ENCODE measurements at places on chromosomes 16 and 17.

DNA sequence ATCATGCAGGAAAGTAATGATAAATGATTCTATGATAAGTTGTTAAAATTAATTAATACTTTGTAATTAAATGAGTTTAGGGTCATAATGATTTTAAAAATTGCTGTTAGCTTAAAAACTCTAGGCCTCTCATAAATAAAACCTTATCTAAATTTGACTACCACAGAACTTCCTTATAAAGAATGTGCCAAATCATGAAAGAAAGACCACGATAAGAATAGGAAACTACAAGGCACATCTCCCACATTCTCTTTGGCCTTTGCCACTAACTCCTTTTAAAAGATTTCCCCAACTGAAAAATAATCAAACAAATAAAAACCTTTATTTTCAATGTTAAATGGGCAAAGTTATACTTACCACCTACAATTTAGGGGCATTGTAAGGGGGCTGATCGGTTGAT is 164.6 kb upstream of the C17orf78 start:
- no peak for DNase-seq

DNA sequence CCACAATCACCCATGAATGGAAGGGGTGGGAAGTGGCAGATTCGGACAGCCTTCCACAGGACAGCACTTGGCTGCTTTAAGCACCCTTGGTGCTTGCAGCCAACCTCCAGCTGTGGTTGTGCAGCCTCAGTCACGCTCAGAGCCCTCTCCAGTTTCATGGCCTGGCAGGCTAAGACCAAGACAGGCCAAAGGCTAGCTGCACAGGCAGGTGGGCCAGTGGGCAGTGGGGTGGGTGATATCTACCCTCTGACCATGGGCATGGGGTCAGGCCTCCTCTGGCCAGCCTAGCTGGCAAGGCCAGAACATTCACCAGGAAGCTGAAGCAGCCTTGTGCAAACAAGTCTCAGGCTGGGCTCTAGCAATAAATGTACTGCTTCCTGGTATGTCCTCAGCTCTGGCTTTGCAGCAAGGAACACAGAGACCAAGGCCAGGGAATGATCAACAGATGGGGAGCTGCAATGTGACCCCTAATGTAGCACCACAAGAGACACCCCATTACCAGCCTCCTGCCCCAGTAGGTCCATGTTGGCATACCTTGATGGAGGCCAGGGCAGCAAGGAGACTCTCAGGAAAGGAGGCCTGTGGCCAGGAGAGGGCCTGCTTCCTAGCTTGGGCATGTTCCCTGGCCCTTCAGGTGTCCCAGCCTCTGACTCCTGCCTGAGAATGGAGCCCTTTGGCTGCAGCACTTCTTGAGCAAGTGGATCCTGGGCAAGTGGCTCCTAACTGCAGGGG is 20.9 kb downstream of the HSD11B2 start:
- no peak for DNase-seq

DNA sequence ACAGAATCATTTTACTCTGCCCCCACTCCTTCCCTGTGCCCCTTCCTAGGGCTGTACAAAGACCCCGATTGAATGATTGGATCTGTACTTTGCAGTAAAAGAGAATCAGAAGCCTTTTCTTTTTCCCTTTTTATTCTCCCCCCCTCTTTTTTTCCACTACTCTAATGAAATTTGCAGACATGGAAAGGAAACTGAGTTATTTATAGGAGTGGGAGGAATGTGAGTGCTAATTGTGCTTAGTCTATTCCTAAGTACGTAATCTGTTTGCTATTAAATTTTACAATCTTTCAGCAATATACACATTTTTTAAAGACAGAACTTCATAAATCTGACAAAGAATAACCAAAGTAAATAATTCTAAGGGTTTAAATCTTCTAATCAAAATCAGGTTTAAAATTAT is 314.3 kb downstream of the MAP2K6 start:
- DNase-seq, result no peak

GRCh38 chr17:17073581-17074403 is 31.5 kb downstream of the MPRIP start:
- DNase-seq, result no peak

GRCh38 chr16:2056077-2056476 is 8.3 kb downstream of the TSC2 start:
- no peak for DNase-seq

DNA sequence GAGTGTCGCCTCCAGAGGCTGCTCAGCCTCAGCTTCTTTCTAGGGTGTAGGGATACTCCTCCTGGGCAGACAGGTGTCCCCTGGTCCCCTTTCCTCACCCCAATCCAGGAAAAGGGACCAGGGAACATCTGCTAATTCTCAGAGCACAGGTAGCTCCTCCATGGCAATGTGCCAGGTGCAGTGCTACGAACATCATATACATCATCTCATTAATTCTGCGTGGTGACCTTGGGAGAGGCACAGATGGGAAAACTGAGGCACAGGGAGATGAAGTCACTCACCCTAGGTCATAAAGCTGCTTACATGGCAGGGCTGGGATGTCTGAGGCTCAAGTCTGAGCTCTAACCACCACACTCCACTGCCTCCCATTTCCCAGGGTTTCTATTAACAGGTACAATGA is 11.7 kb downstream of the HDAC5 start:
- no peak for DNase-seq

GRCh38 chr17:38341035-38341721 is 2.6 kb downstream of the GPR179 start:
- peak; percentile 57 for DNase-seq

DNA sequence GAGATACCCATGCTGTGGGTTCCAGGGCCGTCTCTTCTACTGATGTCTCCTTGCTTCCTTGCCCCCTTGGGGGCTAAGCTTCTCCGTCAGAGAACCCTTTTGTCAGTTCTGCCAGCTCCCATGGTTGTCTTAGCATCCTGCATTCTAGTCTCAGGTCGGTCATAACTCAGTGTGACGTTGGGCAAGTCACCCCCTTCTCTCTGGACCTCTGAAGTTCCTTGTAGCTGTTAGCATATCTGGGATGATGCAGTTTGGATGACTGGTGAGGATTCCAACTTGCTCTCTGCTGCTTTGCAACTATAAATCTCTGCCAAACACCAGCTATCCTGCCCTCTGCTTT is 8.9 kb upstream of the MYL4 start:
- no peak for DNase-seq

DNA sequence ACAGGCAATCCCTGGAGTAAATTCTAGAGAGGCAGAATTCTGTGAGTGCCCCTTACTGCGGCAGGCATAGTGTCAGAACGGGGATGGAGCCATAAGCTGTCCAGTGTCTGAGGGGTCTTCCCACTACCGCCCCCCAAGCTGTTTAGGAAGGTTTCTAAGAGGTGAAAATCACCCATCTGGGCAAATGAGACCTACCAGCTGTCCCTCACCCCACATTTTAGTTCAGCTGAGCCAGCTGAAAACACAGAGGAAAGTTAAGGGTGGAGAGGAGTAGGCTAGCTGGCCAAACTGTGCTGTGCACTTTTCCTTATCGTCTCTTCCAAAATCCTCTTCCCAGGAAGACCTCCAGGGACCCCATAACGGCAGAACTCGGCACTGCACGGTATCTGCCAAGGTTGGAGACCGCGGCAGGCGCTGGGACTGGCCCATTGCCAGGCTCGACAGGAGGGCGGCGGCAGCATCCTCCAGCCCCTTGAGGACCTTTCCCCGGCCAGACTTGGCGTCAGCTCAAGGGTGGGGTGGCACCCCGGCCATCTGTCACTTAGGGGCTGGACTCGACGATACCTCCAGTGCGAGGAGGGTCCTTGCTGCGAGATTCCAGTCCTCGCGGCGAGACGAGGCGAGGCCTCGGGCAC is 955 bp downstream of the ACLY start:
- DNase-seq, result peak; percentile 57

DNA sequence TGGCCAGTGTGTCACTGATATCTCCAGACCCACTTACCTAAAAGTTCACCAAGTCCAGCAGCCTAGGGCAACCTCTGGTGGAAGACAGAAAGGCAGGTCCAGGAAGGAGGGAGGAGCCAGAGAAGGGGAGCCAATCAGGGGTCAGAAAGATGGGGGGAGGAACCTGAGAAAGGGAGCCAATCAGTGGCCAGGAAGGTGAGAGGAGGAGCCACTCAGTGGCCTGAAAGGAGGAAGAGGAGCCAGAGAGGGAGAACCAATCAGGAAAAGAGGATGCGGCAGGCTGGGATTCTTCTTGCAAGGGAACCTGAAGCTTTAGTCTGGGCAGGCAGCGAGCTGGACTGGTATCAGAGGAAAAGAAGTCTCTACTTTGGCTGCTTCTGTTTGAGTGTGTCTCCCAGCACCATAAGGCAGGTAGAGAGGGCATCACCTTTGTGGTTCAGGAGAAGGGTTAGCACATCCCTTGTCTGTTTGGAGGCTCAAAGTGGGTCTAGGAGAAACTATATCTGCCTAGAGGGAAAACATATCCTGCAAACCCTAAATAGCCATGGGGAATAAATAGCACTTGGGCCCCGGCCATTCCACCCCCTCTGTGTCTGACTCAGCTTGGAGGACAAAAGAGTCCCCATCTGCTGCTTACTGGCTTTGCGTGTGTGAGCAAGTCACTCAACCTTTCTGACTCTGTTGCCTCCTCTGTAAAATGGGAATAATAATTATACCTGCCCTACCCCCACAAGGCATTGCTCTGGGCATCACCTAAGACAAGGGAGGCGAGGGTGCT is 43.4 kb upstream of the CRHR1 start:
- no peak for DNase-seq

DNA sequence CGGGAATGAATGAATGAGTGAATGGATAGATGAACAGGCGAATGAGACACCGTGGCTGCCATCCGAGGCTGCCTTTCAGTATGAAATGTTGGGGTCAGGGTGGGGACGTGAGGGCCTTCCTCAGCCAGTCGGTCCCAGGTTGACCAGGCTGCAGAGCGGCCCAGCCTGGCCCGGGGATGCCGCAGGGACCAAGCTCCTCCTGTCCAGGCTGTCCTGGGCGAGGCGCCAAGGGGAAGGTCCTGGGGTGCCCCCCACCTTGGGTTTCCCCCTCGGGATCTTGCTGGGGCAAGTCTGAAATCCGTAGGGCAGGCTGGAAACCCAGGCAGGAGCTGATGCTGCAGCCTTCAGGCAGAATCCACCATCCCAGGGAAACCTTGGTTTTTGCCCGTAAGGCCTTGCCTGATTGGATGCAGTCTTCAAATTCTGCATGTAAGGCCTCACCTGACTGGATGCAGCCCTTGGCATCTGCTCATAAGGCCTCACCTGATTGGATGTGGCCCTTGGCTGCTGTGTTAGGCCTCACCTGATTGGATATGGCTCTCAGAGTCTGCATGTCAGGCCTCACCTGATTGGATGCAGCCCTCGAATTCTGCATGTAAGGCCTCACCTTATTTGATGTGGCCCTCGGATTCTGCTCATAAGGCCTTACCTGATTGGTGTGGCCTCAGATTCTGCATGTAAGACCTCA is 61.7 kb upstream of the ZNF469 start:
- no peak for DNase-seq

DNA sequence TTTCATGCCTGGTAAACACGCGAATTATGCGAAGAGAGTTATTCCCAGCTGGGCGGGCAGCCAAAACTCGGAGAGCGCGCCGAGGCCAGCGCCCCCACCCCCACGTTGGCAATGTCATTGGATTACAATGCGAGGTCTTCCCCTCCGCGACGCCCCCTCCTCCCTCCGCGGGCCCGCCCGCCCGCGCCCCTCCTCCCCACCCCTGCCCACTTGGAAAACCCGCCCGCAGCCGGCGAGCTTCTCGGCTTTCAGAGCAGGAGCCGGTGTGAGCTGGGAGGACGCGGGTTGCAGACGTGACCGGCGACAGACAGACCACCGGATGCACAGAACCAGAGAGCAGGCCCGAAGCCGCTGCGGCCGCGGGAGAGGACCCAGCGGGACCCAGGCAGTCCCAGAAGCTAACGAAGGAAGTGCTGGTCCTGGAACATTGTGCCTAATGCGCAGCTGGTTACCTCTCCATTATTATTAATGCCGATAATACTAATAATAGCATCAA is 4.0 kb downstream of the NOG start:
- peak; percentile 47 for DNase-seq

DNA sequence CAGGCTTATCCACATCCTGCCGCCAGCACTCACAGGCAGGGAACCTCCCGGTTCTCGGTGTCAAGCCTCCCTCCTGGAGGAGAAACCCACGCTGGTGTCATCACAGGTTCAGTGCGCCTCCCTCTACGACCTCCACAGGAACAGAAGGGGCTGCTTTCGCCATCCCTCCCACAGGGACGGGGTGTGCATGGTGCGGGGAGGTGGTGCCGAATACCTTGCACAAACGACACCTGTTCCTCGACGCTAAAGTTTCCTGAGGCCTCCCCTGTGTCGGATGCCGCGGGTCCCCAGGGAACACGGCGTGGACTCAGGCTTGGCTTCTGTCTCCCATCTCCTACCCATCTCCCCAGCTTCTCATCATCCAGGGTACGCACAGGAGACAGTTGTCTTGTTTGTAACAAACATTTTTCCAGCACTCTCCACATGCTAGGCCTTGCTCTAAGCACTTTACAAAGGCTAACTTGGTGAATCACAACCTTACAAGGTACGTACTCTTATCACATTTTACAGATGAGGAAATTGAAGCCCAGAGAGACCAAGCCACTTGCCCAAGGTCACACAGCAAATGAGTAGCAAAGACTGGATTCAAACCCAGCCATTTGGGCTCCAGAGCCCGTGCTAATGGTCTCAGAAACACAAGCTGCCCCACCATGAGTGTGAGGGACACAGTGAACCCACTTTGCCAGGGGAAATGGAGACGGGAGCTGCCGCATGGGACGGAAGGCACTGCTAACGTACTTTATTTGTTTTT is 271.6 kb downstream of the C16orf95 start:
- DNase-seq, result no peak

DNA sequence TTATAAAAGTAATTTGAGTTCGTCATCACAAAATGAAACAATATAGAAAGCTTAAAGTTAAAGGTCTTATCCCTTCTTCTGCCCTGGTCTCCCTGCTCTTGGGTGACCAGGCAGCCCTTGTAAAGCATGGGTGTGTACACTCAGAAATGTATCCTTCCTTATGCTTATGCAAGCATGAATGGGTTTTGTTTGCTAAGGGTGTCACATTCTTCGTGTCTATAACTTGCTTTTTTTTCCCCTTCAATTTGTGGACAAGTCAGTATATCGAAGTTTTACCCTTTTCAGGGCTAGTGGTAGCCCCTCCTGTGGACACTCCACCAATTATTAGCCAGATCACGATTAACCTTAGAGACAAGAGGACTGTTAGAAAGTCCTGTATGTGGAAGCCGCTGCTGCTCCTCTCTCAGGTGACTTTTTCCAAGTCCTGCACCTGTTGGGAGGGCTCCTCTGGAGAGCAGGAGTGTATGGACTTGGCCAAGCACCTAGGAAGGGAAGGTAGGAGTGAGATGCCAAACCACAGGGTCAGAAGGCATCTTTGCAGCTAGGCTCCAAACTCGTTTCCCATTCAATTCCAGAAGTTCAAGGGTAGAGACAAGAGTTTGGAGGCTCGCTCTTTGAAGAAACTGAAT is 50.9 kb downstream of the LDHD start:
- no peak for DNase-seq

DNA sequence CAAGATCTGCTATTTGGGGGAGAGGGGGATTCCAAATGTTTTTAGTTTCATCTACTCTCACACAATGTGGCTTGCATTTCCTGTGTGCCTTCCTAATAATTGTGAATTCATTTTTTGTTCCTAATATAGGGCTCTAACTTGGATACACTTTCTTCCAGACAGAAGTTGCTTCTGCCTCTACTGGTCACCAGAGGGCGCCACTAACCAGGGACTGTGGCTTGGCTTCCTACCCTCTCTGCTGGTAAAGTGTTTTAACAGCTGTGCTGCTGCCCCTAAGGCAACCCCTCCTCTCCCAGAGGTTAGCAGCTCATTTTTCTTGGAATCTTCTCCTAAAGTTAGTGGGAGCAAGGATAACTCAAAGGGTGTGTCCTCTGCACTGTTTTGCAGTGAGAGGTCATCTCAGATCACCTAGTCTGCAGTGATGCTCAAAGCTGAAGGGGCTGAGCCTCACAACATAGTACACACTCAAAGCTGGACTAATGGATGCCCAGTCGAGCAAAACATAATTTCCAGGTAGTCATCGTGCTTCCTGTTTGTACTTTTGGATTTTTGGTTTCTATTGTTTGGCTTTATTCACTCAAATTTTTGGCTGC is 5.0 kb upstream of the PRSS54 start:
- no peak for DNase-seq

Measured in NCI-H1105 (cell line).